ENCODE measurements at places on chromosomes 2 and 18. TPM values are rescaled to one million over a fixed set of nuclear protein-coding genes. Genes with fewer than 3 reads are reported as not detected.
A peak's percentile ranks its signal among the peaks of the same experiment; 100 is the strongest.

PPM1G gene
- total RNA-seq, result 79.6 TPM

DOCK10 gene
- 0.76 TPM for total RNA-seq

MAPRE3 gene
- 0.65 TPM for total RNA-seq

PSMA8 gene
- total RNA-seq, result not detected

CROCC2 gene
- not detected for total RNA-seq

ZNF142 gene
- 21.3 TPM for total RNA-seq

SPEG gene
- not detected for total RNA-seq

RRM2 gene
- total RNA-seq, result 24.8 TPM

GRCh38 chr2:202017940-202018339 is 15.7 kb upstream of the FZD7 start:
- H3K36me3 ChIP-seq, result no peaks in the 10 kb centered on the region
- no peak overlapping the region for H3K4me3 ChIP-seq
- no peaks in the 10 kb centered on the region for H3K27me3 ChIP-seq
- peaks cover 8% of the 10 kb centered on the region for H3K4me1 ChIP-seq
- no peak overlapping the region for H3K27ac ChIP-seq

- H3K27ac ChIP-seq, result peak overlapping the region; percentile 54
- H3K36me3 ChIP-seq, result peaks cover 27% of the 10 kb centered on the region
- DNase-seq, result peak; percentile 59
- no peak overlapping the region for H3K4me3 ChIP-seq
These were observed 9.9 kb downstream of the NFE2L2 start for GRCh38 chr2:177254433-177255226.

DNA sequence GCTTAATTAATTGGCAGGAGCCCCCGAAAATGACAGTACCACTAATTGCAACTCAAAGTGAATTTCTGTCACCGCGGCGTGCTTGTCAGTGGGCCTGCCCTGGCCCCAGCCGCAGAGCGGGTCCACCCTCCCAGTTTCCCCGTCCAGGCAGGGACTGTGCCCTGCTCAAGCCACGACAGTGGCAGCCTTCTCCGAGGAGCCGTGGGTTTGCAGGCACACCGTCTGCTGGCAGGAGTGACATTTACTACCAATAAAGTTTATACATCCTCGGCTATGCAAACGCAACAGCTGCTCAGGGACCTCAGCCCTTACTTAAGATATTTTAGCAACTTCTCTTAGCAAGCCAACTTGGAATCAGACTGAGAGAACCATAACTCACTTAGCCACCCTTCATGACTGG is 112.7 kb downstream of the GBX2 start:
- H3K36me3 ChIP-seq, result no peaks in the 10 kb centered on the region
- H3K4me1 ChIP-seq, result no peaks in the 10 kb centered on the region
- no peak for DNase-seq
- no peak overlapping the region for H3K27ac ChIP-seq

- DNase-seq, result no peak
- peak overlapping the region; percentile 42 for H3K4me3 ChIP-seq
- H3K36me3 ChIP-seq, result no peaks in the 10 kb centered on the region
These were observed 48.1 kb upstream of the RAPH1 start for GRCh38 chr2:203583084-203583695.

DNA sequence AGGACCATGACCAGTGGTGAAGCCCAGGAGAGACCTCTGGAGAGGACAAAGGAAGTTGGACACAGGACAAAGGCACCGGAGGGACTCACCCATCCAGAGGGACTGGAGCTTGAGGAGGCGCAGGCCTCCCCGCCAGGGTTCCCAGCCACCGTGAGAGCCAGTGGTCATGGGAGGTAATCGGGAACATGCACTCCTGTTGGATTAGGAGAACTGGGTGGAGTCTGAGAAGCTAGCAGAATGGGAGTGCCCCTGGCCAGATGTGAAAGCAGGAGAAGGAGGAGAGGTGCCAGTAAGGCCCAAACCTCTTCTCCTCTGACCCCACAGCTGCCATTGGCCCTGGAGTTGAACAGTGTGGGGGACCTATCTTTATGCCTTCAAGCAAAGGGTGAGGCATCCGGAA is 20.3 kb downstream of the POU3F3 start:
- H3K4me3 ChIP-seq, result no peak overlapping the region
- DNase-seq, result no peak
- no peaks in the 10 kb centered on the region for H3K27me3 ChIP-seq
- H3K4me1 ChIP-seq, result peaks cover 7% of the 10 kb centered on the region
- H3K36me3 ChIP-seq, result no peaks in the 10 kb centered on the region

DNA sequence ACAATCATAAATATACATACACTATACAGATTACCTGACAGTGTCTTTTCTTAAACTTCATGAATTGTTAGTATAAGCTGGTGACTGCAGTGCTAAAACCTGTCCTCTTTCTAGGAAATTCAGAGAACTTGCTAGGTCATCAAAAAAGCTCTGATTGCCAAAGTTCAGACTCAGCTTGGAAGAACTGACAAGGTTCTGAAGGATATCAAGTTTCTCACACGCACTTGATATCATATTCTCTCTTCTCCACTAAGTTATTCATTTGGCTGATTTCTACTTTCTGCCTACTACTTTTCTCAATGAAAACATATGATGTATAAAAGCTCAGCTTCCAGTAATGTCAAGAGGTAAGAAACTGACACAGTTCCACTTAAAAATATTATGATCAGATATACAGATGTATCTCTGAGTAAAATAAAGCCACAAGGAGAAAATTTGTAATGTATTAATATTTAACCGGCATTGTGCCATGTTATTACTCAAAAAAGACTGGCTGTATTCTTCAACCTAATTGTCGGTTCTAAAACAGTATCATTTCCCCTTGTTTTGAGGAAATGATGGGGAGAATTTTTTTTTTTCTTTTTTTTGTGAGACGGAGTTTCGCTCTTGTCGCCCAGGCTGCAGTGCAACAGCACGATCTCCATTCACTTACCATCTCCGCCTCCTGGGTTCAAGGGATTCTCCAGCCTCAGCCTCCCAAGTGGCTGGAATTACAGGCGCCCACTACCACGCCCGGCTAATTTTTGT is 2.4 kb downstream of the OSBPL1A start:
- no peaks in the 10 kb centered on the region for H3K36me3 ChIP-seq
- DNase-seq, result no peak
- no peak overlapping the region for H3K4me3 ChIP-seq

- H3K36me3 ChIP-seq, result no peaks in the 10 kb centered on the region
- no peak overlapping the region for H3K27ac ChIP-seq
- no peak overlapping the region for H3K4me3 ChIP-seq
These were observed 300.1 kb downstream of the NDUFA10 start for GRCh38 chr2:239724851-239725550.
